Activated naive CD4-positive, alpha-beta T cell treated with Interleukin-2 at 50 U/mL for 16 hours (primary cell): ENCODE measurements at places on chromosomes 2 and 18.

GRCh38 chr18:32040936-32041335 lies 22.3 kb downstream of the RNF125 start:
- peak; percentile 45 for DNase-seq

- DNase-seq, result no peak
Observed at GRCh38 chr2:72694715-72695496, 130.9 kb downstream of the EXOC6B start.

DNA sequence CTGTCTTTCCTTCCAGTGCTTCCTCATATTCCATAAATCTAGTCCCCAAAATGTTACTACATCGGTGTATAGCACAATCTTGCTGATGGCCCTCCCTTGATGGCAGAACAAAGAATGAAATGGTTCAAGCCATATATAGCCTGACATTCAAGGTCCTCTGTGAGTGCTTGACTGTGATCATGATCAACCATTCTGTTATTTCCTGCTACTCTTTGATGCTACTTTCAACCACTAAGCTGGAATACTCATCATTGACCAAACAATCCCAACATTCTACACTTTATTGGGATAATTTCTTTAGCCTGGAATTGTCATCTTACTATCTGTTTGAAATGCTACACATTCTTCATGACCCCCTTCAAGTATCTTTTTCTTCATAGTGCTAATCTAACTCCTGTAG lies 633.9 kb downstream of the PLCL1 start:
- no peak for DNase-seq

- no peak for DNase-seq
Observed at GRCh38 chr2:213016984-213017351, 134.4 kb downstream of the IKZF2 start.

DNA sequence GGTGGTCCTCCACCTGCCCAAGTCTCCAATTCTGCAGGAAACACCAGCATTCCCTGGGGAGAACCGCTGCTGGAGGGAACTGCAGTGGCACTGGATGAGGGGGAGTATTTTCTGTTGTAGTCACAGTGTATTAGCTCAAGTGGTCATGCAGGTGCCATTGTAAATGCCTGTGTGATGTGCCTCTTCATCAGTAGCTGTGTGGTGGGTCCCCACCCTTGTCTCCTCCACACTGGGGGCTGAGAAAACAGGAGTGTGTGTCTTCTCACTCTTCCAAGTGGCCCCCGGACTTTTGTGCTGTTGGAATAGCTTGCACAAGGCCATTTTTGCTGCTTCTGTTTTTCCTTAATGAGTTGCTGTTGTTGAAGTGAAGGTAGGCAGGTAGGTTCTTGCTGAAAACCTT lies 8.7 kb downstream of the NCK2 start:
- no peak for DNase-seq

GRCh38 chr18:55054021-55054990 lies 95.0 kb upstream of the CCDC68 start:
- DNase-seq, result no peak

- DNase-seq, result no peak
Observed at GRCh38 chr2:241559323-241560161, 997 bp downstream of the BOK start.

DNA sequence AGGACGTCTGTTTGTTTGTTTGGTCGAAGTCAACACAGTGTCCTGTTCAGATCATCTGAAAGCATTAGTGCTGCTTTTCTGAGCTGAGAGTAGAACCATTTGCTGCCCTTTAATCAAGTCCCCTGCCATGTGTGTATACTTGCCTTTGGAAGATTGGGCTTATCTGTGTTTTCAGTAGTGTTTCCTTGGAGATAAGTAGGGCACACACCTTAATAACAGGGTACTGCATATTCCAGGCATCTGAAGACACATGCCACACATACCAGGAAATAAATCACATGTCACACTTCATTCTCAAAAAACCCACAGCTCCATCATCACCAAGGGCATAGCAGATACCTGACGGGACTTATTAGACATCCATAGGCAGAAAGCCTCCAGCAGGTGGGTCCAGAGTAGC lies 157.4 kb downstream of the SOX11 start:
- no peak for DNase-seq

DNA sequence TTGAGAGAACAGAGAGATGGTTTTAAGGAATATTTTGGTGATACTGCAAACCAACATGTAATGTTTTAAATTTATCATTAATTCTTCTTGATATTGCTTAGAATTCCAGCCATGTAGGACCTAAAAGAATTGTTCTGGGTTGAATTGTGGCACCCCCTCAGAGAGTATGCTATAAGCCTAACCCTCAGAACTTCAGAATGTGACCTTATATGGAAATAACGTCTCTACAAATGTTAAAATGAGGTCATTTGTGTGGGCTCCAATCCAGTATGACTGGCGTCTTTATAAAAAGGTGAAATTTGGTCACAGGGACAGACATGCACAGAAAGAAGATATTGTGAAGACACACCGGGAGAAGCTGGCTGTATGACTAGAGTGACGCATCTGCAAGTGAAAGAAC lies 193.6 kb downstream of the NRXN1 start:
- DNase-seq, result no peak

GRCh38 chr2:213150315-213151097 lies 906 bp downstream of the IKZF2 start:
- no peak for DNase-seq

DNA sequence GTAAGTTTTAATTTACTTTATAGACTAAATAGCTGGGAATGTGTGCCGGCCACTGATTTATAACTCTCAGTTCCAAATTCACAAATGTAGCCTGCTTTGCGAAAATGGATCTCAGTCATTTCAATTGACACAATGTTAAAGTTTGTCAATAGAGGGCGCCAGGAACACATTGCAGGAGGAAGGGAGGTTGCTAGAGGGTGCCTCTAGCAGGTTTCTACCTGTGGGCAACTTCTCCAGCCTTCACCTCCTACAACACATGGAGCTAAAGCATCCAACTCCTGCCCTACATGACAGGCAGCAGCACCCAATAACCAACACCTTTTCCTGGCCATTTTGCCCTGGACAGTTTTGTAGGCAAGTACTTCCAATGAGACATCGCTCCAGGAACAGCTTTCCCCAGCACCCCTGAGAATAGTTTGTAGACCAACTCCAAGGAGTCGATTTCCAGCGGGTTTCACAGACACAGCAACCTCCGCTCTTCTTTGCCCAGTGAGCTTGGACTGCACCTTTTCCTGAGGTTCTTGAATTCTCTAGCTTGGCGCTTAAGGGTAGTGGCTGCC lies 784.8 kb upstream of the CDH2 start:
- DNase-seq, result no peak

DNA sequence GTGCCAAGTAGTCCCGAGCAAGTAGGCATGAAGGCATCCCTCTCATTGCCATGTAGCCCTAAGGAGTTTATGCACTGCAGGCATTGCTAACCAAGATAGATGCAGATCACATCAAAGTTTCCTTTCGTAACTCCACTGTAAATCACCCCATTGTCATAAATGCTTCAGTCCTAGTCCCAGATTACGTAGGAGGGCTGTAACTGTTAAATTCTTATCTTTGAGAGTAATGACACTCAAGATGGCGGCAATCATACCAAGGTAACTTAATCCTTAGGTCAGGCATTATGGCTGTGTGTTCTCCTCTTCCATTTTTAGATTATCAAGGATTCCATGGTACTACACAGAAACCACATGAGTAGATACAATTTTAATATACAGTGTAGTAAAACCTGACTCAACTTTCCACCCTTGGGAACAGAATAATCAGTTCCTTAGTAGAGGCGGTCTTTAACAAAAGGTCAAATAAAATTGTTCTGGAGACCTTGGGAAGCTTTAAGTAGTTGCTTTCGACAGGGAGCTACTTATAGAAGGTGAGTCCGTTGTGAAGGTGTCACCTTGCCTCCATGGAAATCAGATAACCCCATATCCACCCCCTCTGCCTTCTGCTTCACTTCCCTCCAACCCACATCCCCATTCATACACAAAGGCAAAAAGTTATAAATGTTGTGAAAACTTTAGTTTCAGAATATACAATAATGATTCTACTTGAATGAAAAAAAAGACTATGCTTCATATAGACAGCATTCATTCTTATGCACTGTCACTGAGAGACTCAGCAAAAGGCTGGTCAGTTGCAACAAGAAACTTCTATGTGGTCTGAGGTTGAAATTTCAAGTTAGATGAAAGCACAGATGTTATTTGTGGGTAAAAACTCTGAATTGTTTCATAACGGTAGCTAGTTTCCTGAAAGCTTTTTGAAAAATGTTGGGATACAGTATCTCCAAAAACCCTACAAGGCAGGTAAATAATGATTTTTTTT lies 64.8 kb upstream of the GALNT5 start:
- DNase-seq, result no peak

DNA sequence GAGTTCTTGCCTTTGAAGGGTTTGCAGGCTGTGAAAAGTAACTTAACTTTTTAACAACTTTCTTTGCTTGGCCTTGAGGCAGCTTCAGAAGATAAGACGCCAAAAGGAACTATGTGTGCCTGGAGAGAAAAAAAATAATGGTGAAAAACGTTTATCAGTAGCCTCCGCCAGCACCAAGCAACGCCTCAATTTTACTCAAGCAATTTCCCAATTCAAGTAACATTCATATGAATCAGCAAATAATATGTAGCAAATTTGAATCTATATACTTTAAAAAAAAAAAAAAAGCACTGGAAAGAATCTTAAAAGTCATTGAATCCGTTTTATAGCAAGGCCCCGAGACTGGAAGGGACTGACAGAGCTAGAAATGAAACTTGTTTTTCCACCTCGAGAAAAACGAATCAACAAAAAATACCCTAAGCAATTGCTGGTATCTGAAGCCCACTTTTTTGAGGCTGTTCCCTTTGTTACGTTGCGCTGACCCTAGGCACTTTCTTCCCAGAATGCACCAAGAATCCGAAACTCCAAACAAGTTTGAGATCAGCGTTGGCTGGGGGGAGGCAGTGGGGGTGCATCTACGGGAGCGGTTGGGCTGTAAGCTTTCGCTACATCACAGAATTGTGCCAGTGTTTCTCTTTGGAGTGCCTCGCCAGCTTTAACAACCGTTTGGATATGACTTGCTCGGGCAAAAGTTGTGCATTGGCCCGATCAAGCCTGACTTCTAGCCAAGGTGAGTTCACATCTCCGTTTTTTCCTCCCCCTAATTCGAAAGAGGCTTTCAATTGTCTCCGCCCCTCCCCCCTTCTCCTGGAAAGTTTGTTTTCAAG lies 2.7 kb upstream of the TGIF1 start:
- DNase-seq, result peak; percentile 44

- no peak for DNase-seq
Observed at GRCh38 chr2:6010163-6010562, 318.0 kb downstream of the SOX11 start.

GRCh38 chr2:108570416-108570815 lies 36.1 kb downstream of the LIMS1 start:
- no peak for DNase-seq

GRCh38 chr2:158973116-158973956 lies 4.9 kb downstream of the TANC1 start:
- DNase-seq, result no peak

- DNase-seq, result no peak
Observed at GRCh38 chr2:120910956-120911951, 175.6 kb downstream of the GLI2 start.

DNA sequence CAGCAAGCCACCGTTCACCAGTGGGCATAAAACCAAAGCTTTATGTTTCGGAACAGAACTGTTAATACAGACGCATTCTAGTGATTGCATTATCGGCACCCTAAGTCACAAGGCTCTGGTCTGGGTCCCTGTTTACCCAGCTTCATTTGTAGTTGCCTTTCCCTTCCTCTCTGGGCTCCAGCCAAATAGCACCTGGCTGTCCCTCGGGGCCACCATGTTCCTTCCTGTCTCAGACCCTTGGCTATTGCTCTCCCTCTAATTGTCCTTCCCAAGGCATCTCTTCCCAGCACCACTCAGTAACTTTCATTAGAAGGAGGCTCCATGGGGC lies 75.3 kb downstream of the SDC1 start:
- DNase-seq, result no peak

- no peak for DNase-seq
Observed at GRCh38 chr2:48771241-48772014, 15.9 kb upstream of the LHCGR start.

DNA sequence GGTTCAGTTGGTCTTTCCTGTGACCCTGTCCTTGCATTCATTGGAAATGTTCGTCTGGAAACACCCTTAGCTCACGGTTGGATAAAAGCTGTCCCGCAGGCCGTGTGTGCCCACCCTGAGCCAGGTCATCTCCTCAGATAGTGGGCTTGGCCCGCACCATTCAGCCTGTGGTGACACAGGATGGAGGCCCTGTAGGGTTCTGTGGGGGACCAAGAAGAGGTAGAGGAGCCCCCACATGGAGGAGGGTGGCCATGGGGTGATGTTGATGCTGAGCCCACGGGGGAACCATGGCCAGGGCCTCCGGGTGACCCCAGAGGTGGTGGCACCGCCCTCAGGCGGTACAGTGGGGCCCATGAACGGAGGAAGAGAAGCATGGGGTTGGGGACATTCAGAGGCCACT lies 62.7 kb downstream of the ASAP2 start:
- DNase-seq, result no peak

GRCh38 chr2:24024996-24025663 lies 15.2 kb downstream of the MFSD2B start:
- no peak for DNase-seq

GRCh38 chr2:16663121-16663905 lies 2.3 kb downstream of the CYRIA start:
- DNase-seq, result no peak

DNA sequence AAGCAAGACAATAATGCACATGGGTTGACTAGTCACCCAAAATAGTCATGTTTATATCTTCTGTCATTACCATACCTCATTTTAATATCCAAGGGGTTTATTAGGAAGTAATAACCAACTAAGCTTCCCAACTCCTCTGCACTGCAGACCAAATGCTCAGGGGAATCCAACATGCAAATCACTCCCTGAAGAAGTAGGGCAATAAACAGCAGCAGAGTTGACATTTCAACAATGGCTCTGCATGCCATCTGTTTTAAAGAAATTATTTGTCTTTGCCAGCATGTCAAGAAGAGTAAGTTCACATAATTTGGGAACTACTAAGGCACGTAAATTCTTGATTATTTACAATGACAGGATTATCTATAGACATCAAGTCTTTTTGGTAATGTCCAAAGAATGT lies 84.4 kb upstream of the LYPD1 start:
- DNase-seq, result no peak

DNA sequence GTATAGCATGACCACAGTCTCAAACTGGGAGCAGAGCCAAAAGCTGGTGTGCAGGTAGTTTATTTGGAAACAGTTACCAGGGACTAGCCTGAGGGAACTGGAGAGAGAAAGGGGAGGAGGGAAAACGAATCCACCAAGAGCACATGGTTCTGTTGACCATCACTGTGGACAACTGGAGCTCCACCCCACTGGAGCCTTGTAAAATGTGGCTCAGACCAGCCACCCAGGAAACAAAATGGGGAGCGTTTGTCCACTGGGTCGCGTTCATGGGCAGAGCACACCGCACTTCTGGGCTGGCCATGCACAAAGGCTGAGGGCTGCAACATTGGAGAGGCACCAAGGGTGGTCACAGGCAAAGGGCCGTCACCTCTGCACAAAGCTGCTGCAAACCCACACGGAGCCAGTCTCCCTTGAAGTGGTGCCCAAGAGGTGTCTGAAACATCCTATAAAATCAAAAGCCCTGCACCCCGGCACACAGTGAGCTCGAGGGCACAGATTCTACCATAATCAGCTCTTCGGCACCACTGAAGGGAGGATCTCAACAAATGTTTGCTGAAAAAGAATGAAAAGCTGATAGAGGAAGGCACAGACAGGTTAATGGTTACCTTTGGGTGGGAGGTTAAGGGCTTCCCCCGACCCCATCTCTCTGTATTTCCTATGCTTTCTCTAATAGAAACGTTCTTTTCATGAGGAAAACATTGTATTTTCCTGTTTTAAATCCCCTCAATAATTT lies 192.9 kb downstream of the INHBB start:
- DNase-seq, result no peak
